ENCODE measurements at places on chromosomes 6 and 20. TPM values are rescaled to one million over a fixed set of nuclear protein-coding genes. Genes with fewer than 3 reads are reported as not detected.

- no peaks in the 10 kb centered on the region for H3K36me3 ChIP-seq
- peaks cover 10% of the 10 kb centered on the region for H3K4me1 ChIP-seq
- no peak for DNase-seq
- H3K4me3 ChIP-seq: no peak overlapping the region
These were observed 16.1 kb downstream of the EPB41L1 start for GRCh38 chr20:36170542-36171215.

- H3K4me1 ChIP-seq: peaks cover 6% of the 10 kb centered on the region
- H3K36me3 ChIP-seq: no peaks in the 10 kb centered on the region
- peak; percentile 48 for DNase-seq
- no peak overlapping the region for H3K4me3 ChIP-seq
These were observed 480.7 kb downstream of the RFPL4B start for GRCh38 chr6:112827793-112828192.

Gene RXRB
- total RNA-seq: 38.7 TPM

GRCh38 chr6:87851674-87852299 is 149.8 kb upstream of the AKIRIN2 start:
- H3K27ac ChIP-seq: no peak overlapping the region
- H3K36me3 ChIP-seq: no peaks in the 10 kb centered on the region
- no peak overlapping the region for H3K4me3 ChIP-seq
- H3K4me1 ChIP-seq: peaks cover 3% of the 10 kb centered on the region
- peak; percentile 76 for DNase-seq

Data from lung (tissue), 17 donors.